ENCODE measurements at places on chromosomes 6 and 20.
A peak's percentile ranks its signal among the peaks of the same experiment; 100 is the strongest.

- DNase-seq: no peak
Observed at GRCh38 chr6:147467428-147467827, 41.1 kb upstream of the SAMD5 start.

DNA sequence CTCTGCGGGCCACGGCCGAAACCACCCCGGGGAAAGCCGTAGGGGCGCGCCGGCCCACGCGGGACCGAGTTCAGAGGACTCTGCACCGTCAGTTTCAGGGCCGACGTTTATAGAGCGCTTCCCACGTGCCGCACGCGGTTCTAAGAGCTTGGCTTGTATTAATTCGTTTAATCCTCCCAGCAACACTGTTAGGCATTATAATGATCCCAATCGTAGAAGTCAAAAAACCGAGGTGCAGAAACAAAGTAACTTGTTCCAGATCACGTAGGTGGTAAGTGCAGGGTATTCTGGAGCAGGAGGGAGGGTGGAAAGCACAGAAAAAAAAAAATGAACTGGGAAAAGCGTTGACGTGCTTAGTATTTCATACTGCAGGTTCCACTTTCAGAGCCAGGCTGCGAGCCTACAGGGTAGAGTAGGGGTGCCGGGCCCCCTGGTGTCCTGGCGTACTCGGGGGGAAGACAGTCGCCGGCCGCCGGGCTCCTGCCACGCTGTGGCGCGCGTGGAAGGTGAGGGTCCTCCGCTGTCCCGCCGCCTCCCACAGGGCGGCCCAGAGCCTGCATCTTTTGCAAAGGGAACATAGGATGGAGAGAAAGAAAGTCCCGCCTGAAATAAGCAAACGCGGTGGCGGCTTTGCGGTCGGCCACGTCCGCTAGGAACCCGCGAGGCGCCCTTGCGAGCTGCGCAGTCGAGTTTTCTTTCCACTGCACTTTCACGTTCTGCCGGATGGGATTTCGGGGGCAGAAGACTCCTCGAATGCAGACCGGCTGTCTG, 10.2 kb upstream of the FOXF2 start:
- DNase-seq: no peak

DNA sequence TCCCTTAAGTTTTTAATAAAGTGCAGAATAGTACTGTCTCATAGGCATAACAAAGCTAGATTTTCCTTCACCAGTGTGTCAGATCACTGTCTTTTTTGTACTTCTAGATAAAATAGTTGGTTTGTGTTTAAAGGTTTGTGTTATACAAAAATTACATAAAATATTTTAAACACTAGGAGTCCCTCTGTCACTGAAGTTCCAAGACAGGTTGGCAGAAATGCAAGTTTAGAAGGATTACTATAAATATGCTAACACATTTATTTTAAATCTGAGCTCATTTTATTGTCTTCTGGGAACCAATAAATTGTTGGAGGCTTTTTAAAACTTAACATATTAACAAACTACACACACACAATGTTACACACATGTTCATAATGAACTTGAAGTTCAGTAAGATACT, 30.8 kb upstream of the RUNX2 start:
- DNase-seq: no peak

- DNase-seq: peak; percentile 82
Observed at GRCh38 chr6:36848658-36849441, 9.6 kb upstream of the CPNE5 start.

- DNase-seq: peak; percentile 55
Observed at GRCh38 chr20:17227669-17228623, 1.1 kb downstream of the PCSK2 start.

- no peak for DNase-seq
Observed at GRCh38 chr6:132227904-132228303, 173.4 kb downstream of the MOXD1 start.

DNA sequence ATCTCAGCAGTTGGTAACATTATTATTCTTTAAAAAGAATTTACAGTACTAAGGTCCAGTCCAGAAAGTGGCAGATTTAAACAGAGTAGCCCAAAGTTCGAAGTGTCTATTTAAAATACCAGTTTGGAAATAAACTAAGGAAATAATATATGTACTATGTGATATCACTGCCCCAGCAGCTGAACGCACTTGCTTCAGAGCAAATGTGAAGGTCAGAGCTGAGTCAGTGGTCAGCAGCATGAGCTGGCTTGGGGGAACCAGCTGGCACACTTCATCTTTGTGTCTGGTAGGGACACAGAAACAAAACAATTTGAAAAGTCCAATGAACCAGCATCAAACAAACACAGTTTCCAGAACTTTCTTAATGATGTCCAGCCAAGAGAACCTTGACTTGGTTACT, 15.4 kb downstream of the TMEM14B start:
- no peak for DNase-seq

DNA sequence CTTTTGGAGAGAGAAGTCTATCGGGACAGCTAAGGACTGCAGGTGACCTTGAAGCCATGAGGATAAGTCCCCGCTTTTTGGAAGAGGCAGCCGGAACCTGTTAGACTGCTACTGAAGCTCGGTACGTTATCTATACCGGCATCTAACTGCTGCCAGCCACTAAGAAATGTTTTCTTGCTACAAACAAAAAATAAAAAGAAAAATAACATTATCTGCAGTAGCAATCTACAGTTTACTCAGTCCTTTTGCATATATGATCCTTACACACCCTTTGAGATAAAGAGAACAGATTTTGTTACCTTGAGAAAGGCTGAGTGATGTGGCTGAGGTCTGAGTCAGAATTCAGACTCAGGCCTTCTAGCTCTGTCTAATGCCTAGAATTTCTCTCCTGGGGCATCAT, 314.6 kb downstream of the CDH26 start:
- DNase-seq: no peak

DNA sequence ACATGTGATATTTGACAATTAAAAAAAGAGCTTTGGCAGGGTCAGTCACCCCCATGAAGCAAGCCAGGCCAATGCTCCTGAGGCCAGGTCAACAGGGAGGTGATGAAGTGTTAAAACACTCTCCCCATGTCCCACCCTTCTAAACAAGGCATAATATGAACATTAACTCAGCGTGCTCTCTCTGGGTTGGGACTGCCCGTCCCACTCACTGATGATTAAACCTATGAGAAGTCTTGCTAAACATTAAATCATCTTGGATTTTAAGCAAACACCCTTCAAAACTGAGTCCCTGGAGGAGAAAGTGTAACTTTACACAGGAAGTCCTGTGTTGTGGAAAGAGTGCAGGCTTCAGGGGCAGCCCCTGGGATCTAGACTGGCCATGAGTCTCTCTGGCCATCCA, 558.5 kb downstream of the CD83 start:
- DNase-seq: no peak
